PC-9 (cell line): ENCODE measurements at places on chromosomes 4 and X.

DNA sequence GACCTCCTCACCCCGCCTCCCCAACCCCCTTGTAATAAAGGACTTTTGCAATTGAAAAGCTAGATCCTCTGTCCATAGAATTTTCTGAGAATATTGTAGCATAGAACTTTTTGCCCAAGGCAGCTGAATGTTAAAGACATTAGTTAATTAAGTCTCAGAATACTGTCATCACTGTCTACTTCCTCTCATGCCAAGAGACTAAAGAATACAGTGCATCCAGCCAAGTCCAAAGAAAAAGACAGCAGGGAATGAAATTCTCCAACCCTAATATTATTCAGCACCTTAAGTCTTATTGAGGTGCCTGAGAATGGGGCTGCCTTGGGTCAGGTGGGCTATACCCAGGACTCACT lies 313.3 kb upstream of the GATB start:
- no peak for DNase-seq

DNA sequence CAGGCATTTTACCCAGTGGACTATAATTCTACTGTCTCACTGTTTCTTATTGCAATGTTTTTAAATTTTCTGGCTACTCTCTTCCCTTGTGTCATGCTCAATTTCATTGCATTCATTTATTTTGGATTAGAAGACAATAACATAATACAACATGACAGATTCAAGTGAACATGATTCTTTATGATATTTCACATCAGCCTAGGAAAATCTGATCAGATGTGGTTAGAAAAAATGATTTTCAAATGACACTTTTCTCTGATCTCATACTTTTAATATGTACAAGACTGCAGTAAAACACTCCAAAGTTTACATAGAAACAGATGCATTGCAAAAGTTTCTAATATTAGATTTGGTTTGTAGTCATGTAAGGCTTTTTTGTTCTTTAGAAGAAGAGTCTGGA lies 586.0 kb downstream of the ACTRT1 start:
- DNase-seq, result no peak

GRCh38 chrX:134741746-134742145 lies 83.5 kb upstream of the PLAC1 start:
- DNase-seq, result no peak

- peak; percentile 18 for DNase-seq
Measured at GRCh38 chr4:101693842-101694398, 96.6 kb upstream of the BANK1 start.

DNA sequence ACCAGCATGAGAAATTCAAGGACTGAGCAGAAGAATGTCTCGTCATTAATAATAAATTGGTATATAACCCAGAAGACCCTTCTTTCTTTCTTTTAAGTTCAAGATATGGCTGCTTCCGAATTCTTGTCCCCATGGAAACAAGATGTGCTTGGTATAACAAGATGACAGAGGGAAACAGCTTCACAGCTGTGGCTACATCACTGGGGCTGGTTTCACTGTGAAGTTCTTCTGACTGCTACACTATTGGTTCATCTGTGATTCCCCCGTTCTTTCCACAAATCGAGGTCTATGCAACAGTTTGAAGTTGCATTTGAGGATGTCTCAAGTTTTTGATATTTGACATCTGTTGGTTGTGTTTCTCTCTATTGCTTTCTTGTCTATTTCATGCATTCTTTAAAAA lies 12.3 kb upstream of the DTHD1 start:
- DNase-seq, result no peak

DNA sequence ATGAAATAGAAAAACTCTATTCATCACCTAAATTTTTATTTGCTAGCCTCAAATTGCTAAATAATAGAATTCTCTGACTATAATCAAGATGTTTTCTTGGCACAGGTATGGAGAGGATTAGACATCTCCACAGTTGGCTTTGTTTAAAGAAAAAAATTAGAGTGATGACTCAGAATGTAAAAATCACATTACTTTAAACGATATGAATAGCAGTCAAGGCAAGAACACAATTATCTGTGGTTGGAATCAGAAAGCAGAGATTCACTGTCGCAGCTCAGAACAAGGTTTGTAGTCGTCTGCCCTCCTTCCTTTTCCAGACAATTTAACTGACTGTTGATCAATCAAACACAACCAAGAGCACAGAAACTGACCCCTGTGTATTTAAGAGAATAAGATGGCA lies 32.2 kb upstream of the CCKAR start:
- DNase-seq, result peak; percentile 9

DNA sequence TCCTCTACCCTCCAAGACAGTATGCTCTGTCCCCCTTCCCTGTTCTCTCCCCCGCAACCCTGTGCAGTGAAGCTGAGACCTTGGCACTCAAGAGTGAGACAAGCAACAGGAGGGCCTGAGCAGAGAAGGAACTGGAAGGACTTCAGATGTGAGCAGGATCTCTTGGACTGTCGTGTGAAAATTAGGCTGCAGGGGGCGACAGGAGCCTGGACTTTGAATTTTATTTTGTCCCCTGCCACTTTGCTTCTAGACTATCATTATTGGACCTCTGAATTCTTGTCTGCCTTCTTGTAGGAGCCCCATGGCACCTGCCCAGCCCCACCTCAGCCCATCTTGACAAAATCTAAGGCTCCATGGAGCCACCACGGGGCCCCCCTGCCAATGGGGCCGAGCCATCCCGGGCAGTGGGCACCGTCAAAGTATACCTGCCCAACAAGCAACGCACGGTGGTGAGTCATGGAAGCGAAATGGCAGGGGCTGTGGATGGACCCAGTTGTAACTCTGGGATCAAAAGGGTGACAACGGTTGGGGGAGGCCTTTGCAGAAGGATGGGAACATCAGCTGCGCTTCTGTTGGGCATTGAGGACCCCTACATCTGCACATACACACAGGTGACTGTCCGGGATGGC lies 1.7 kb downstream of the ARAF start:
- no peak for DNase-seq

DNA sequence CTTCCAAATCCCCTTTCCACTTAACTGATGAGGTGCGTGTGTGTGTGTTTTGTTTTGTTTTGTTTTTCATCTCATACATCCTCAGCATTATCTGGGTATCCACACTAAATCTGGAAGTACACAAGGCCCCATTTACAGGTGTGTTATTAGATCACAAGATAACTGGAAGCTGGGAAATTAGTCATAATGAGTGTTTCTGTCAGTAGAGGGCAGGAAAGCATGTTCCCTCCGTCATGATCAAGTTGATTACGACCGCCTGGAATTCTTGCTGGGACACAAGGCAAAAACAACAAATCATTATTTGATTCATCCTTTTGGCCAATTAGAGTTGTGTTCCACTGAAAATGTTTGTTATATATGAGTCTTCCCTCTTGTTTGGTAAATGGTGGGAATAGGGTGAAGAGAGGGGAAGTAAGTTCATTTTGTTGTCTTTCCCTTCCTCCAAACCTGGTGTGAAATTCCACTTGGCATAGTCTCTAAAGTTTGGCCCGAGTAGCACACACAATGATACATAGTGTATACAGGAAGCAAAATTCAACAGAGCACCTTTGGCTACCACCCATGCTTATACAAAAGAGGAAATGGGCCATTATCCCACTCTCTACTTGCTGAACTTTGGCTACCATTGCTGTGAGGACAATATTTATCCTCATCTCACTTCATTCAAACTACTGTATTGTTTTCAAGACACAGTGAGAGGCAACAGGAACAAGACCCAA lies 33.3 kb upstream of the TLL1 start:
- no peak for DNase-seq
